Ecto neural progenitor cell (in vitro differentiated cells): ENCODE measurements at places on chromosomes 6 and 20.

DNA sequence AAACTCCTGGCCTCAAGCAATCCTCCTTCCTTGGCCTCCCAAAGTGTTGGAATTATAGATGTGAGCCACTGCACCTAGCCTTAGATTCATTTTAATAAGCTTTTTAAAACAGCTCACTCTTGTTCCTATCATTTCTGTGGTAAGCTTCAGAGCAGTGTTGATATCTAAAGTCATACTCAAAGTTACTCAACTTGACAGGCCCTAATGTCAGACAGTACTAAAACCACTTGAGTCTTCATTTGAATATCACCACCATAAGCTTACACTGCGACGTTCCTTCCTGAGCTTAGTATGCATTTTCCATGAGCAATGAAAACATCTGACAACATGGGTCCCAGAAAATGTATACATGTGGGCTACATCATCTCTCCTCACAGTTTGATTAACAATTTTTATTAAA is 6.0 kb downstream of the FUCA2 start:
- no peak for DNase-seq

DNA sequence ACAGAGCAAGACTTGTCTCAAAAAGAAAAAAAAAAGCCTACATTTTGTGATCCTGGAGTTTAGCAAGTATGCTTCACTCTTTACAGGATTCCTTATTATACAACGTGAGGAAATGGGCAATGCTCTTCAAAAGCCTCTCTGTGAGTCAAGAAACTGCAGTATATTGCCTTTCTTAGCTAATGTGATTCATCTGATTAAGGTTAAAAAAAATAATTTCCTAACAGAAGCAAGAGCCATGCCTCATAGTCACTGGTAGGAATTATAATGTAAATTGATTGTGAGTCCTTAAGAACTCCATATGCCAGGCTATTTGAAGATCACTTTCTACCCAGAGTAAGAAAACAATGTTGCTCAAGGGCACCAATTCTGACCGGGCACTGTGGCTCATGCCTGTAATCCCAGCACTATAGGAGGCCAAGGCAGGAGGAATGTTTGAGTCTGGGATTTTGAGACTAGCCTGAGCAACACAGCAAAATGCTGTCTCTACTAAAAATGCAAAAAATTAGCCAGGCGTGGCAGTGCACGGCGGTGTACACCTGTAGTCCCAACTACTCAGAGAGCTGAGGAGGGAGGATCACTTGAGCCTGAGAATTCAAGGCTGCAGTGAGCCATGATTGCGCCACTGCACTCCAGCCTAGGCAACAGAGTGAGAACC is 43.3 kb downstream of the SLC26A8 start:
- no peak for DNase-seq

- no peak for DNase-seq
Observed at GRCh38 chr20:63908008-63908682, 13.2 kb downstream of the DNAJC5 start.

- DNase-seq: no peak
Observed at GRCh38 chr6:159099961-159100360, 55.2 kb upstream of the TAGAP start.

DNA sequence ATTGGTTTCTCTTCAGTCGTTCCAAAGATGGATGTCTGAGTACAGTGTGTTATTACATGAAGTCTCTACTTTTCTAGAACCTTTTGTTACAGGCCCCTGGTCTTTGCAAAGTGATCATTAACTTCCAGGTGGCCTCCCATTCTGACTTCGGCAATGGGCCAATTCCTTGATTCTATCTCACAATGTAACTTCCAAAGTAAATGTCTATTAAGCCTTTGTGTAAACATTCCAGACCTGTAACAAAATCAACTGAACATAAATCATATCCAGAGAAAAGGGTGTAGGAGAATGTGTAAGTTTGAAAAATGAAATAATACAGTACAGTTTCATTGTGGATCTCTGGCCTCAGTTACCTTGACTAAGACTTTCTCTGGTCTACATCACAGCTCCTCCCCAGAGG is 187.8 kb upstream of the JAG1 start:
- DNase-seq: no peak

GRCh38 chr6:36566418-36566905 is 19.2 kb upstream of the STK38 start:
- no peak for DNase-seq

DNA sequence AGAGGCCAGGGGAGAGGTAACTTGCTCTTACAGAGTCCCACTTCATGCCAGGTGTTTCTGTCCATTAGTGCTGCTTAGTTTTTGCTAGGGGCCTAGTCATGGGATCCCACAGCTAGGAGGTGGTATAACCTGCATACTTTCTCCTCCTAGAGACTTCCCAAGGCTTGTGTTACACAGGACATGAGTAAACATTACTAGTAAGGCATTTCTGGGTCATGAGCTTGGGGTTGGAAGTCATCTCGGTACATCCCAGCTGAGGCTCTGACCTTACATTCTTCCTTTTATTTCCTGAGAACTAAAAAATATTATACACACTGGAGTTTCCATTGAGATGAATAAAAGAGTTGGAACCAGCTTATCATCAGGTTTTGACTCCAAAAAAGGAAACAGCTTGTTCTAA is 20.9 kb upstream of the PNPLA1 start:
- no peak for DNase-seq

GRCh38 chr6:76885861-76886301 is 577.4 kb downstream of the HTR1B start:
- no peak for DNase-seq
